ENCODE measurements at places on chromosomes 5 and 9. TPM values are rescaled to one million over a fixed set of nuclear protein-coding genes. Genes with fewer than 3 reads are reported as not detected.

The LEAP2 gene
- total RNA-seq: 4.4 TPM

The PCDHGB5 gene
- not detected for total RNA-seq

The HAVCR2 gene
- 76.9 TPM for total RNA-seq

The LCN15 gene
- not detected for total RNA-seq

The TAF11L5 gene
- total RNA-seq: not detected

The SERF1B gene
- 9.8 TPM for total RNA-seq

The BHMT2 gene
- not detected for total RNA-seq

The ARID3C gene
- total RNA-seq: not detected

The SAPCD2 gene
- 26.4 TPM for total RNA-seq

The SQSTM1 gene
- 216 TPM for total RNA-seq

The SPINK6 gene
- not detected for total RNA-seq

The MCC gene
- total RNA-seq: 3.8 TPM
